HepG2 (cell line): ENCODE measurements at places on chromosomes 4 and X.

DNA sequence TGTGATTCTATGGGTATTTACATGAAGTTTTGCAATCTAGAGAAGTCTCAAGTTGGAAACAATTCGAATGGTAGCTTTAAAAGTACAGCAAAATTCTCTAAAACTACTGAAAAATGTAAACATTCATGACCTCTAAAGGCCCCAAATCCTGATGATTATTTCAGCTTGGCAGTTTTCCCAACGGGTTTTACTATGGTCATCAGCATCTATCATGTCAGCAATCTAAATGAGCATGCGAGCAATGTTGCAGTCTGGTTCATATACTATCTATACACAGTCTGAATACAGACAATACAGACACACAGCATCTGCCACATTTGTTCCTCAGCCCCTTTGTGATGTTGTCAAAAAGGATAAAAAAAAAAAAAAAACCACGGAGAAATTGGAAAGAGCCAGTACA lies 790.3 kb upstream of the HTR2C start:
- no peak for DNase-seq

- DNase-seq = peak; percentile 21
These were observed 18.1 kb downstream of the CCNQ start for GRCh38 chrX:153580700-153581386.

- no peak for DNase-seq
These were observed 572.9 kb upstream of the ZFP42 start for GRCh38 chr4:187422655-187423054.

DNA sequence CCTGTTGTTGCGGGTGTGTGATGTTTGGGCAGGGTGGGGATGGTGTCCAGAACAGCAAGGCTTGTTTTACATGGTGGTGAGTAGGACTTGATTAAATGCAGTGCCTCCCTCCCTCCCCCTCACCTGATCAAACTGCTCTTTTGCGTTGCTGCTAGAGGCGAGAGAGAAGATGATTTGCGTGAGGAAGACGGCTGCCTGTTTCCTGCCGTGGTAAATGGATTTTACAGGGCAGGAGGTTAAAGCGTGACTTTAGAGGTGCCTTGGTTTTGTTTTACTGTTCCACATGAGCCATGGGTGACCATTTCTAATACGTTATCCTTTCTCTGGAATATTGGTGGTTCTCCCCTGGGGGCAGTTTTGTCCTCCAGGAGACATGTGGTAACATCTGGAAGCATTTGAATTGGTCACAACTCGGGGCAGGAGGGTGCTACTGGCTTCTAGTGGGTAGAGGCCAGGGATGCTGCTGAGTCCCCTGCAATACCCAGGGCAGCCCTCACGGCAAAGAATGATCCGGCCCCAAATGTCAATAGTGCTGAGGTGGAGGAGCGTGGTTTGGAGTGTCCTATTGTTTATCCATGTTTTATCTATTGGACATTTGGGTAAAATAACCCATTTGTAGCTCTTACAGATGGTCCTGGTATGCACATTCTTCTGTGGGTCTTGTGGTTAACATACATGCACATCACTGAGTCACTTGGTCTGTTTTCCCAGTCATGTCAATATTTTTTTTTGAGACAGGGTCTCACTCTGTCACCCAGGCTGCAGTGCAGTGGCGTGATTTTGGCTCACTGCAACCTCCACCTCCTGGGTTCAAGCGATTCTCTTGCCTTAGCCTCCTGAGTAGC lies 73.7 kb downstream of the SHROOM2 start:
- no peak for DNase-seq

GRCh38 chr4:80237992-80238391 lies 28.5 kb upstream of the FGF5 start:
- DNase-seq = no peak

DNA sequence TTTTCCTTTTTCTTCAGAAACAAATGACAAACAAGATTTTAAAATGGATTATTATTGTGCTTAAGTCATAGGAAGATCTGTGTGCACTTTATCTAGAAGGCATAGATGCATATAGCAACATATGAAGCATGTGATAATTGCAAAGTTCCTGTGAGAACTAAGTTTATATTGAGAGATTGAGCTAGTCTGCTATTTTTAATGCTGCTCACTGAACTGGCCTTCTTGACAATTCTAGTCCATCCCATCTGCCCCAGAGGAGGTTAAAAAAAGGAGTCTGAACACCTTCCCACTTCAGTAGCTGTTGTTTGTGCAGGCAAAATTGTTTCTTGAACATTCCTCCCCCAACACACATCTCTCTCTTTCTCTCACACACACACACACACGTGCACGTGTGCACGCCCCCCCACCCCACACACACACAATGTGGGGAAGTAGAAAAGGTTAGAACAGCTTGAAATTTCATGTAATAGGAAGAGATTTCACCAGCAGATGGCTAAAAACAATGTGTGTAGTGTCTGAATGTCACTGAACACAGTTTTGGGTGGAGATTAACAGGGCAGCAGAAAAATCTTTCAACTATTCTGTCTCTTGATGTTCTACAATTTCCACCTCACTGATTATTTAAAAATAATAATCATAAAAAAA lies 108.0 kb downstream of the GPM6A start:
- no peak for DNase-seq

GRCh38 chr4:186724864-186725468 lies 1.3 kb upstream of the FAT1 start:
- DNase-seq = no peak
